Fibroblast of skin of abdomen (primary cell): ENCODE measurements at places on chromosomes 6 and 20.

GRCh38 chr6:150302520-150303176 is 66.2 kb upstream of the IYD start:
- DNase-seq: no peak

- no peak for DNase-seq
These were observed 120.7 kb downstream of the TSHZ2 start for GRCh38 chr20:53092772-53093300.

DNA sequence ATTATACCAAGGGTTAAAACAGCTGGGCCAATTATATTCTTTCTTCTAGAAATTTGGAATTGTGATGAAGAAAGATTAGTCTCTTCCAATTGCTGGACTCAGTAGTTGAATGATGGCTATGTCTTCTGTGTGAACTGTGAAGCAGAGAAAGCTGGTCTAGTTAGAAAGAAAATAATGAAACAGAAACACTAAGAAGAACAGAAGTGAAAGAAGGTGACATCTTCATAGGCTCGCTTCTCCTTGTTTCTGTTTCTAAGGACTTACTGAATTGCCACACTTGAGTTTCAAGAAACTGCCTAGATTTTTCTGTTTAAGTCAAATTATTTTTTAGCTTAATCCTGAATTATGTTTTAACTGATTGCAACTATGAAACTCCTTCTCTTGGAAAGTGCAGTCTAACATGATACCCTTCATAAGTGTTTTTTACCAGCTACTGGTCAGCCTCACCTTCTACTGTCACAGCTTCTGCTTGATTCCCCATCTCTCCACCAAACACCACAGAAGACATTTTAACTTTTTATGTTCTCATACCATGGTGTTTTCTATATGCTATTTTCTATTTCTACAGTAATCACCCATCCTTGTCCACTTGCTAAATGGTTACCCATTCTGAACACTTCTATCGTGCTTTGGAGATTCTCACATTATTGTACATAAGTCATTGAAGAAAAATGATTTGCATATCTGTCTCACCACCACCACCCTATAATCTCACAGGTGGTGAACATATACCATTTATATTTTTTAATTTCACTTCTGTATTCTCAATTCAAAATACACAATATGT is 268.8 kb downstream of the GRIK2 start:
- no peak for DNase-seq

DNA sequence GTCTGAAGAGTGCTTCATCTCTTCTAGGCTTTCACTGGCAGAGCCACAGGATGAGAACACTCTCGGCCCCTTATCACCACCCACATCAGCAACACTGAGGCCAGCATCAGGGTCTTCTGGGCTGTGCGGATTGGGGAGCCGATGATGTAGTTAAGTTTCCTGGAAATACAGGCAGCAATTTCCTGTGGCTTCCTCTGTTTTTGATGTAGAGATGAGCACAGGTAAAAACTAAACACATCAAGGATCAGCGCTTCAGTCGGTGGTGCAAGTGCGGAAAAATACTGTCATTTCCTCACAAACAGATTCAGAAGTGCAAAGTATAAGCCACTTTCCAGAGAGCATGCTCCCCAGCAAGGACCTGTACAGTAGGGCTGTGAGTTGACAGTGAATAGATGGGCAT is 62.6 kb downstream of the BACH2 start:
- DNase-seq: no peak

DNA sequence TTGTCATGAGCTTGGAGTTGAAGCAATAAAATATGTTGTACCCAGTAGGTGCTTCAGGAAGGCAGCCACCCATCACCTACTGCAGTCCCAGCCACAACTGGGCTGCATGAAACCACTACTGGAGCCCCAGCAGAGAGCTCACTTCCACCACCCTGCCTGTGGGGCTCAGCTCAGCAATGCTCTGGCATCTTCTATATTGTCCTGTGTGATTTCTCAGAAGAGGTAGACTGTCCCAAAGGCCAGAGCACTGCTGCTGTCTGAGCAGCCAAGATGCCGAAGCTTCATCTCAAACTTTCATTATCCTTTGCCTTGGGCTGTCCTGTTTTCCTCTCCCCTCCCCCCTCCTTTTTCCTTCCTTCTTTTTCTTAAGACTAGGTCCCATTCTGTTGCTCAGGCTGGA is 126.9 kb downstream of the DHX35 start:
- no peak for DNase-seq

DNA sequence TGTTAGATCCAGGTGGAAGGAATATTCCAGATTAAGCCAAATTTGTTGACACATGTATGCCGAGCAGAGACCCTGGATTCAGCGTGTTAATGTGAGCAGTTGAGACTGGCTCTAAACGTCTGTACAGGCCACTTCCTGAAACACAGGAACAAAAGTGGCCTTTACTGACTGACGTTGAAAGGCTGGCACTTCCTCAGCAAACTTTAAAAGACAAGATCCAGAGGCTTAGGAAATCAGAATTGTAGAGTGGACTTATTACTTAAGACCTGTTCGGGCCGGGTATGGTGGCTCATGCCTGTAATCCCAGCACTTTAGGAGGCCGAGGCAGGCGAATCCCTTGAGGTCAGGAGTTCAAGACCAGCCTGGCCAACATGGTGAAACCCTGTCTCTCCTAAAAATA is 125.7 kb upstream of the ARID1B start:
- no peak for DNase-seq

- DNase-seq: no peak
These were observed 515.6 kb downstream of the KIF16B start for GRCh38 chr20:16057651-16058050.

DNA sequence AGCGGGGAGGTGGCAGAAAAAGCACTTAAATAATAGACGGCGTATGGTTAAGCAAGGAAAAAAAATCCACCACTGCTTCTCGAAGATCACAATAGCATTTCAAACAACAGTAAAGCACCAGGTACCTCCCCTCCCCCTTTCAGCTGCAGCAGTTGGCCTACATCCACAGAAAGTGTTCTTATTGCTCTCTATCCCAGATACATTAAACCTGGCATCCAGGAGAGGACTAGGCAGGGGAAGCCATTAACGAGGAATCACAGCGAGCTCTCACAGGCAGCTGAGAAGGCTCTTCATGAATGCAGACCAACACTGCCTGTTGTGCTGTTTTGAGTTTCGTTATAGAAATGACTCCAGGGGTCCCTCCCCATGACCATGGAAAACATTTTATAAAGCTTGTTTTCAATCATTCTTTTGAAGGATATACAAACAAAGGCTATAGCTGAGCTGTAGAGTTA is 11.8 kb downstream of the FYN start:
- no peak for DNase-seq

DNA sequence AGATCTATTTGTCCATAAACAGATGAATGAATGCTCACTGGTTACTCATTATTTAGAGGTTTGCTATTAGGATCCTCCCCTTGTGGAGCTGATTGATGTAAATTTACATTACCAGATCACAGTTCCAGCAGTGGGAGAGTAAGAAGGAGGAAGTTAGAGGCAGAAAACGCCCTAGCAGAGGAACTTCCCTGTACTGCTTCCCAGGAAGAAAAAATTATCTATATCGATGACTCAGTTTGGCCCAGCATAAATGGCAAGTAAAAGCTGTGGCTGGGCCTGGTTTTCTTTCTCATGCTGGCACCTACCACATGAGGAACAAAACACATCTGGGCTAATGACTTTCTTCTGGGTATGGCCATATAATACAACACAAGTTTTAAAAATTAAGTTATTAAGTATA is 35.7 kb downstream of the DNAAF9 start:
- no peak for DNase-seq

DNA sequence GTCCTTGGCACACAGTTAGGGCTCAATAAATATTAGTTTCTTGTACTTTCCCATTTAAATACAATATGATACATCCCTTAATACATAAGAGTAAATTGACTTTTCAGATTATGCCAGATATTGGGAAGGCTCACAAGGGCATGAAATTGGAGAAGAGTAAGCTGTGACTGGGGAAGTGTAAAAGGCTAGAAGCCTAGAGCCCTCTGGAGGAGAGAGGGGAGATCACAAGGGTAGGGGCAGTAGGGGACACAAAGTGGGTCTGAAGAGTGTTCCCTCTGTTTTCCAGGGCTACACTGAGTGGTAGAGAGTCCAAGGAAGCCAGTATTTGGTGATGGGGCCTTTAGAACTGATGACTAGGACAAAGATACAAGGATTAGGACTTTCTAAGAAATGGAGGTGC is 562.9 kb upstream of the CHD6 start:
- no peak for DNase-seq

DNA sequence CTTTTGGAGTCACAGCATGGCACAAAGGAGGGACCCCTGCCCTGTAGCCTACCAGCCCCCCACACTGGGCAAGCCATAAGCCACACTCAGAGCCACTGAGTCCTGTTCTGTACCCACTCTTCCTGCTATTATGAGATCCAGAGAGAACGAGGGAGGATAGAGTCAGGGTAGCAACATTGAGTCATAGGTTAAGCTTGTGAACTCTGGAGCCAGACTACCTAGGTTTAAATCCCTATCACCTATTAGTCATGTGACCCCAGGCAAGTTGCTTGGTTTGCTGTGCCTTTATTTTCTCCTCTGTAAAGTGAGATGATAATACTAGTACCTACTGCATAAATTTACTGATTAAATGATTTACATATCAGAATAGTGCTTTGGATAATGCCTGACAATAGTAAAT is 540 bp downstream of the CNBD2 start:
- DNase-seq: no peak

- DNase-seq: no peak
These were observed 89.1 kb upstream of the QKI start for GRCh38 chr6:163325390-163325784.

GRCh38 chr6:163825033-163825432 is 410.5 kb downstream of the QKI start:
- peak; percentile 80 for DNase-seq

DNA sequence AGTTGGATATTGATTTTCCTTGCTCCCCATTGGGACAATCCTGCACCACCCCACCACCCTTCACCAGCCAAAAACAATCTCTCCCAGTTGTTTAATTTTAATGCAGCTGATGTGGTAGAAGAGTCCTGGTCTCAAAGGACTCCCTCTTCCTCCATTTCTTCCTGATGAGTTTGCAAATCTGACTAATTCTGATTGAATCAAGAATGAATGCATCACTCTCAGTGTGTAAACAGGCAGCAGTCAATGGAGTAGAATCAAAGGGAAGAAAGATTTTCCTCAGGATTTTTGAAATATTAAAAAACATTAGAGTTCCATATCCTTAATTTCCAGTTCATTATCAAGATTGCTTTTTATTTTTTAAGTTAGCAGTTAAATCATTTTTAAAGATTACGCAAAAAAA is 54.0 kb downstream of the PLG start:
- no peak for DNase-seq

GRCh38 chr20:46550461-46550860 is at the start of gene OCSTAMP:
Gene OCSTAMP (minus strand): TSS chr20:46550654. CDS start chr20:46550560, 94 bp downstream.
- DNase-seq: no peak

DNA sequence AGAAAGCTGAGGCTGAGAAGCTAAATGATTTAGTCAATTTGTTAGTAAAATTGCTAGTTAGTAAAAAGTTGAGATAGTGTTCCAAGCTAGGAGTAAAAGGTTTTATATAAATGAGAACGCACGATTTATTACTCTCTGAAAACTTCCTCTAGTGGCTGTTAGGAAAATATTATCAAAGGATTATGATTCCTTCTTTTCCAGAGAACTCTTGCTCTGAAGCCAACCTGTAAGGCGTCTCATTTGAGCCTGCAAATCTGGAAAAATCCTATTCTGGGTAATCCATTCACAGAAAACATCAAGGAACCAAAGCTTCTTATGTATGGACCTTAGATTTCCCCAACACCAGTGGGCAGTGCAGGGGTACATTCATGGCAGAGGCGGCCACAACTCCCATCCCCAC is 252.7 kb downstream of the SOD2 start:
- DNase-seq: no peak

- no peak for DNase-seq
These were observed 530 bp upstream of the NEDD9 start for GRCh38 chr6:11232770-11233626.

GRCh38 chr6:96725296-96725695 is 112.0 kb downstream of the GPR63 start:
- no peak for DNase-seq

GRCh38 chr20:43914311-43915210 is at the start of gene TOX2:
Gene TOX2 (plus strand): TSS chr20:43914852. CDS start chr20:43914892, 40 bp downstream.
- peak; percentile 67 for DNase-seq

DNA sequence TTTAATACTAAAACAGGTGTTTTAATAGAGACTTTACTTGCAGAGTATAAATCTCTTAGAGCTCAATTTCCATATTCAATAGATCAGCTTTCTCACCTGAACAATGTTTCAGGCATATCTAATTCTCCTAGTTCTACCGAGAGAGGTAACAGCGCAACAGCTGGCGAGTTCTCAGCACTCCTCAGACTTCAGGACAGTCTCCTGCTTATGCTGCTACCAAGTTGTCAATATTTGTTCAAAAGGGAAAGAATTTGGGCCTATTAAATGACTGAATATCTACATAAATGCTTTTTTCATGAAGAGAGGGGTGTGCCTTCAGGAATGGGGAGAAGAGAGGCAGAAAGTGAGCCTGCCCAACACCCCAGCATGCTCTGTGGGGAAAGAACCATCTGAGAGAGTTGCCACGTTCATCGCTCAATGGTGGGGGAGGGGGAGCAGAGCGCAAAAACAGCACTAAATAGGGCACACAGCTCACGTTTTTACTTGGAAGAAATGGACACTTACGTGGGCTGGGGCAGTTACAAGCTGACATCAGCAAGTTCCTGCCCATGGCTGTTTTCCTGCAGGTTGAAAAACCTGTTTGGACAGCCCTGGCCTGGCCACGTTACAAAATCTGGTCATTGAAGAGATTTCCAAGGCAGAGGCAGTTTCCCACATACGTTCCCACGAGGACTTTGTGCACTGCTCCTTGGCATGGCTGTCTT is 38.0 kb downstream of the EZR start:
- no peak for DNase-seq

DNA sequence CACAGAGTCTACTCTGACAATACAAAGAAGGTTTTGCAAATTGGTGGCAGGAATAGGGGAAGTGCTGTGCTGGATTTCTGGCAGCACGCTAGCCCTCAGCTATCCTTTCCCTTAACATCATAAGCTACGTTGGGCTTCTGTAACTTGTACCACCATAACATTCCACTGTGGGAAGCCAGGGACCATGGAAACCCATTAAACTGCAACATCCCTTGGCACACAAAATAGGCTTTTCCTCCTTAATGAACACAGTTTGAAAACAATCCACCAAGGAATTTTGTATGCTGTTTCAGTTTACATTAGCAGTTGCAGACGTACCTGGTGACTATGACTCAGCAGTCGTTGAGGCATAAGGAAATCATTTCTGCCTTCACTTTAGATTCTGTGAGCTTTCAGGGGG is 203.9 kb upstream of the RAB32 start:
- peak; percentile 9 for DNase-seq

- DNase-seq: no peak
These were observed 16.3 kb upstream of the SMAP1 start for GRCh38 chr6:70651326-70651905.

GRCh38 chr6:52964318-52964717 is 30.8 kb downstream of the GSTA4 start:
- DNase-seq: no peak

- no peak for DNase-seq
These were observed 13.2 kb downstream of the MMP24OS start for GRCh38 chr20:35264755-35265154.

- peak; percentile 73 for DNase-seq
These were observed 18.0 kb downstream of the TUBB2A start for GRCh38 chr6:3139090-3139903.
